ENCODE measurements at places on chromosomes 2 and 18.

DNA sequence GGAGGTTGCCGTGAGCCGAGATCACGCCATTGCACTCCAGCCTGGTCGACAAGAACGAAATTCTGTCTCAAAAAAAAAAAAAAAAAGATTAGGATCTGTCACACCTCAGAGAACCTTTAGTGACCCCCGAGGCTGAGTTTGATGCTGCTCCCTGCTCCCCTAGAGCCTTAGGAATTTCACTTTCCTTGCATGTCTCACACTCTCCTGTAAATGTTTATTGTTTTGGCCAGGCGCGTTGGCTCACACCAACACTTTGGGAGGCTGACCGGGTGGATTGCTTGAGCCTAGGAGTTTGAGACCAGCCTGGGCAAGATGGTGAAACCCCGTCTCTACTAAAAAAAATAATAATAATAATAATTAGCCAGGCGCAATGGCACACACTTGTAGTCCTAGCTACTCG is 31.5 kb downstream of the SRSF7 start:
- no peak for DNase-seq
- H3K4me3 ChIP-seq, result no peak overlapping the region
- no peaks in the 10 kb centered on the region for H3K4me1 ChIP-seq
- no peaks in the 10 kb centered on the region for H3K27me3 ChIP-seq
- H3K27ac ChIP-seq, result no peak overlapping the region

DNA sequence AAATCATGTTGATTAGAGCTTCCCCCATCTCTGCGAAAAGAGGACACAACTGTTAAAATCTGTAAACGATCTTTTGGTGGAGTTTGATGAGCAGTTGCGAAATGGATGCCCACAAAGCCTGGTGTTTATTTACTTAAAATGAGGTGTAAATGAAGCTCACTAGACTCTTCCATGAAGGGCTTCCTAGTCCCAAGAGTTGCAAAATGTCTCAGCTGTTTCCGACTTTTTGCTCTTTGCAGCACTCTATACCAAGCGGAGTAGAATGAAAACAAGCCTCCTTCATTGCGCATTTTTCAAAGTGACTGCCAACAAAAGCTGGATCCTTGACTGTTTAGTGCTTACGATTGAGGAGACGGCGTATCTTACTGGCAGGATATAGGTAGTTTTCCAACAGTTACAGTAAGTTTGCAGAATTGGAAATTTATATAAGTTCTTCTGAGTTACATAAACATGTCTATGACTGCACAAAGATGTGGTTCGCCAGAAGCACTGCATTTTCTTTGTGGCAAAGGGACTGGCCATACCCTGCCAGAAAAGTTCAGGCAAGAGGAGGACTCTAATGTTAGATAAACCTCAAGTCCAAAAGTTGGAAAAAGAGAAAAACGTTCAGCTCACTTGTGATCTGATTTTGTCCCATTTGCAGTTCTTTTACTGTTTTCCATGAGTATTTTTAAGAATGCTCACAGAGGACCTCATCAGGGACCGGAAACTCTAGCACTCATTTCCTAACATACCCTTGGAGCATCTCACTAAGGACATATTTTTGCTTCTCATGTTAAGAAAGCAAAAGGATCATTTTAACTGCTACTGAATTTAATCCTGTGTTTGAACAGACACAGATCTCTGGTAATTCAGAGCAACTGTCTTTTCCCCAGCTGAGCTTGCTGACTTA is 42.7 kb downstream of the COLEC12 start:
- no peaks in the 10 kb centered on the region for H3K36me3 ChIP-seq
- no peaks in the 10 kb centered on the region for H3K4me1 ChIP-seq
- no peaks in the 10 kb centered on the region for H3K27me3 ChIP-seq
- H3K27ac ChIP-seq, result no peak overlapping the region
- DNase-seq, result no peak

GRCh38 chr18:59196161-59196725 is 23.7 kb upstream of the GRP start:
- no peak for DNase-seq
- H3K27me3 ChIP-seq, result peaks cover 34% of the 10 kb centered on the region
- H3K36me3 ChIP-seq, result no peaks in the 10 kb centered on the region
- H3K27ac ChIP-seq, result no peak overlapping the region
- H3K4me1 ChIP-seq, result no peaks in the 10 kb centered on the region

GRCh38 chr2:33121416-33121815 is 174.7 kb downstream of the LTBP1 start:
- no peaks in the 10 kb centered on the region for H3K36me3 ChIP-seq
- no peaks in the 10 kb centered on the region for H3K27me3 ChIP-seq
- no peaks in the 10 kb centered on the region for H3K4me1 ChIP-seq
- no peak for DNase-seq

GRCh38 chr2:85956646-85957039 is 67.9 kb upstream of the ST3GAL5 start:
- no peaks in the 10 kb centered on the region for H3K27me3 ChIP-seq
- no peak overlapping the region for H3K27ac ChIP-seq
- no peak overlapping the region for H3K4me3 ChIP-seq
- peaks cover 13% of the 10 kb centered on the region for H3K4me1 ChIP-seq

- H3K27ac ChIP-seq, result no peak overlapping the region
- H3K27me3 ChIP-seq, result peaks cover 11% of the 10 kb centered on the region
- H3K4me1 ChIP-seq, result peaks cover 22% of the 10 kb centered on the region
These were observed 22.5 kb upstream of the OTOF start for GRCh38 chr2:26500406-26500805.

- no peak for DNase-seq
- no peaks in the 10 kb centered on the region for H3K4me1 ChIP-seq
- no peak overlapping the region for H3K4me3 ChIP-seq
- H3K27ac ChIP-seq, result no peak overlapping the region
These were observed 18.6 kb downstream of the ARL4C start for GRCh38 chr2:234478121-234478858.

- H3K27me3 ChIP-seq, result no peaks in the 10 kb centered on the region
- H3K4me1 ChIP-seq, result no peaks in the 10 kb centered on the region
- DNase-seq, result no peak
- H3K36me3 ChIP-seq, result no peaks in the 10 kb centered on the region
- H3K27ac ChIP-seq, result no peak overlapping the region
- H3K4me3 ChIP-seq, result no peak overlapping the region
These were observed 92.2 kb downstream of the CAPN13 start for GRCh38 chr2:30714811-30715709.

All from neuronal stem cell (in vitro differentiated cells).